A673 (cell line): ENCODE measurements at places on chromosomes 6 and 20.

DNA sequence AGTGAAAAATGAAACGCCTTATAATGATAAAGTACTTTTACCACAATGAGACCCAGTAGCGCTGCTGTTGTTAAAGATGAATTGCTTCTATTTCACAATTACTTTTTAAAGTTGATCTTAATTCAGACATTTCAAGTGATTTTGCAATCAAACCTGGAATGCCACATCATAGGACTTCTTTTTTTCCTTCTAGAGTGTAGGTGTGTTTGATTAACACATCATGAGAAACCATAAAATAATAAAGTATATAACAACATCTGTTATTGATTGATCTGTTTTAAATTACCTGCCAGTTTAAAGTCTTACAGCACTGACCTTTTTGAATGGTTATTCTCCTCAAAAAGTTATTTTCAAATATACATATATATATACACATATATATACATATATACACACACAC is 38.6 kb downstream of the HEBP2 start:
- no peak for DNase-seq

GRCh38 chr6:47571488-47571887 is 93.9 kb downstream of the CD2AP start:
- DNase-seq: no peak

DNA sequence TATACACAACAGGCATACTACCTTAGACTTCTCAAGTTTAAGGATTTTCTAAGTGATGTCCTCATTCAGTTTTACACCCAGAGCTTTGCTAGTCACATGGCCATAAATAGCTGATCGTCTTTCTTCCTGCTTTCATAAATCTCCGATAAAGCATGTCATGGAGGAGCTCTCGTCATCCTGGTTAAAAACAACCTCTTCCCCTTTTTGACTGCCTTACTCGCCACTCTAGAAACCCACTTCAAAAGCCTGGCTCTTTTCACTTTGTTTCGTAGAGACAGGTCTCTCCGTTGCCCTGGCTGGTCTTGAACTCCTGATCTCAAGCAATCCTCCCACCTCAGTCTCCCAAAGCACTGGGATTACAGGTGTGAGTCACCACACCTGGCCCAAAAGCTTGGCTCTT is 67.0 kb upstream of the SMIM29 start:
- DNase-seq: no peak

GRCh38 chr20:37456948-37457347 is 64.1 kb upstream of the NNAT start:
- no peak for DNase-seq

- peak; percentile 93 for DNase-seq
These were observed 620 bp downstream of the HIVEP1 start for GRCh38 chr6:12012558-12013306.
